ENCODE measurements at places on chromosomes 12 and 14. TPM values are rescaled to one million over a fixed set of nuclear protein-coding genes. Genes with fewer than 3 reads are reported as not detected.

DNA sequence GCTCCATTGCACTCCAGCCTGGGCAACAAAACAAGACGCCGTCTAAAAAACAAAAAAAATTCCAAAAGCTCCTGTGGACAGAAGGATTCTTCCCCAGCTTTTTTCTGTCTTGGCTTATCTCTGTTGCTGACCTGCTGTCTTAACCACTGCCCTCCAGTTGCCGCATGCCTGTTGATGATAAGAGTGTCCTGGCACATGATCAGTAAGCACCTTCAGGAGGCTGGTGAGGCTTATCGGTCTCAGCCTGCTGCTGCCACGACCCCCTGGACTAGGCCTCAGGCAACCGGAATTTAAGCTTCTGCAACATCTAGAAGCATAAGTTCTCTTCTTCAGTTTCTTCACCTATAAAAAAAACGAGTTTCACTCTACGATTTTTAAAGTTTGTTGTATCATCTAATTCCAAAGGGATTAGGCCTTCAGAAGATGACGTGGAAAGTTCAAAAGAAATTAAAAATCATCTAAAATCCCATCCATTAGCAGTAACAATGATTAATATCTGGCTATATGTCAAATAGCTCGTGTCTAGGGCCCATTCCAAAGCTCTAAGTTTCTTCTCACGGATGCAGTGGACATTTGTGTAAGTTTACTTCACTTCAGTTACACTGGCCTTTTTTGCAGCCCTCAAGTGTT, 46.4 kb downstream of the RESF1 start:
- DNase-seq, result no peak

- no peak for DNase-seq
Observed at GRCh38 chr14:67221248-67221981, 19.8 kb upstream of the PALS1 start.

DNA sequence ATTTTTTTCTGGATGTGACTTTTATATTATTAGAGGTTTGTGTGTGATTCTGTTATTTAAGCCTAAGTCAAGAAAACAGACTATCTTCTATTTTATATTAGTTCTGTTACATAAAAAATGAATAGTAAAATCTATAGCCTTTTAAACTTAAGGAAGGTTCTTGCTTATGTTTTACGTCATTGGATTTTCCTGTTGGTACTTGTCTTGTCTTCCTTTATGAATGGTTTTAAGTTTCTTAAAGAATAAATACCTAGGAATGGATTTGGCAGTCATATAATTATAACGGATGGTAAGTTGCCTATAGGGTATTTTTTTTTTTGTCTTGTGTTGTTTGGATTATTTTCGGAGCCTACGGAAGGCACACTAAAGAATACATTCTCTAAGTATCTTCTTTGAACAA, 161.8 kb upstream of the PTPRQ start:
- no peak for DNase-seq

DNA sequence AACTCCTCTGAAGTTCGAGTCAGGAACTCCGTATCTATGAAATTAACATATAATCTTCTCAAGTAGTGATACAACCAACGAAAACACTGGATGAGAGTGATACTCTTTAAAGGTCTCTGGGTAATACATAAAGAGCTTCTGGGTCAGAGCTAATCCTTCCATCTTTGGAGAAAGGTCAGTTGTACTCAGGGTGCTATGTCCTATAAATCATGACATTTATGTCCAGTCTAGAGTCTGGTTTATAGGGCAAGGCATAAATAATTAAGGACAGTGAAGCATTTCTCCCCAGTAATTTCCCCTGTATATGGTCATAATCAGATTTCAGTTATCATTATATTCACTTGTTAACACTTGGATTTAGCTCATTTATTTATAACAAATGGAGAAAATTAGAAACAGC, 90.6 kb downstream of the ACSS3 start:
- DNase-seq, result no peak

GRCh38 chr12:127760996-127761395, 506.0 kb upstream of the TMEM132C start:
- no peak for DNase-seq

GRCh38 chr12:116333402-116333801, 55.9 kb upstream of the MED13L start:
- no peak for DNase-seq

GRCh38 chr12:123948796-123949769, 23.5 kb downstream of the CCDC92 start:
- DNase-seq, result no peak

Gene INHBC
- not detected for total RNA-seq

Gene CNTN1
- total RNA-seq, result 0.40 TPM

Gene SERPINA1
- 7.8 TPM for total RNA-seq

Gene RPL6
- 723 TPM for total RNA-seq
